COR-L47 (cell line): ENCODE measurements at places on chromosomes 6 and 20.

- DNase-seq, result no peak
Observed at GRCh38 chr20:58010186-58010585, 218.3 kb downstream of the ANKRD60 start.

DNA sequence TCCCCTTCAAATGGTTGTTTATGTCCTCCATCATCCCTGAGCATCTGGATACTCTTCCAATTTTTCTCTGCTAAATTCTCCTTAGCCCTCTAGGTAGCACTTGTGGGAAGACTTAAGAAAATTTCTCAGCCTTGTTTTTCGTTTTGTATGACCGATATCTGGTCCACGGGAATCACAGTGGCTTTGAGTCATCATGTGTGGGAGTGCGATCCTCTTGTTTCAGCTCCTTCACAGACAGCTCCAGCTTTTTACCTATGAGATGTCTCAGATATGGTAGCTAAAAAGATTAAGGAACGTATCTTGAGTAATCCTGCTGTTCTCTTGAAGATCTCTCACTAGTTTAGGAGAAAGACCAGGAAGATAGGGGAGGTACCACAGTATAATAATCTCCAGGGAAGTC is 196.1 kb downstream of the GRM1 start:
- no peak for DNase-seq

DNA sequence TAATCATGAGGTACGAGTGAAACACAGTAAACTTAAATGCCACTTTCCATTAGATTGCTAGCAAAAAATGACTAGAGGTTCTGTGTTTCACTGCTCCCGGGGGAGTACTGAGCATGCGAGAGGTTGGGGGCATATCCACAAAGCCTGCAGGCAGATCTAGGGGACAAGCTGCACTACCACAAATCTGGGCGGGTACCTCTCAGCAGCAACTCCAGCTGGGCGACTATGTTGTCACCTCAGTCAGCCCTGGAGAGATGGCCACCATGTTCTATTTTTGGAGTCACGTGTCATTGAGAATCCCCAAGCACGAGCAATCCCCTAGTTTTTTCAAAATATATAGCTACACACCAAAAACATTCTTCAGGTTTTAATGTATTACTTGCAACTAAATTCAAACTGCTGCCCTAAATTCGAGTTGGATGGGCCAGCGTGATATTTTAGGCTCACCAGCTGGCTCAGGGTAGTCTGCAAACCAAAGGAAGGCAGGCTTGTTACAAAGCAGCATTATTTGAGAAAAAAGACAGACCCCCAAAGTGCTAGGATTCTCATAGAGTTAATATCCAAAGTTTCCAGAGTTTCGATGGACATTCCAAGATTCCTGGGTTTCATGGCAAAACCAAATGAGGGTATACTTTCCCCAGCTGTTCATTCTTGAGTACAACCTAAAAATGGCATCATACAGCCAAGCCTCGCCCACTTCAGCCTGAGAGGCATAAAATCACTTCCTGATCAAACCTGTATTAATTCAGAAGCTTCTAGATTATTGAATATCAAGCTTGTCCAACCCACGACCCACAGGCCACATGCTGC is 24.1 kb upstream of the MYLIP start:
- no peak for DNase-seq

DNA sequence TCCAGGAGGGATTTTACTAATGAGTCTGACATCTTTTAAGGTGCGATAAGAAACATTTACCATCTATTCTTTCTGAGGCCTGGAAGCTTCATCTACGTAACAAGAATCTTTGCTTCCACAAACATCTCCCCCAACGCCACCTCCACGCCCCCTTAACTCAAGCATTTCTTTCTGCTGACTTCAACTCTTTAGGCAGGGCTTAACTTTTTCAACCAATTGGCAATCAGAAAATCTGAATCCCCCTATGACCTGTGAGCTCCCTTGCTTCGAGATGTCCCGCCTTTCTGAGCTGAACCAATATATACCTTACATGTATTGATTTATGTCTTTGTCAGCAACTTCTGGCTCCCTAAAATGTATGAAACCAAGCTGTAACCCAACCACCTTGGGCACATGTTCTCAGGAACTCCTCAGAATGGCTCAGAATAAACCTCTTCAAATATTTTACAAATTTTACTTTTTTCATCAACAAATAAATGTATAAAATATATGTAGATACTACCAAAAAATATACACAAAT is 11.5 kb downstream of the OR2H2 start:
- DNase-seq, result no peak

DNA sequence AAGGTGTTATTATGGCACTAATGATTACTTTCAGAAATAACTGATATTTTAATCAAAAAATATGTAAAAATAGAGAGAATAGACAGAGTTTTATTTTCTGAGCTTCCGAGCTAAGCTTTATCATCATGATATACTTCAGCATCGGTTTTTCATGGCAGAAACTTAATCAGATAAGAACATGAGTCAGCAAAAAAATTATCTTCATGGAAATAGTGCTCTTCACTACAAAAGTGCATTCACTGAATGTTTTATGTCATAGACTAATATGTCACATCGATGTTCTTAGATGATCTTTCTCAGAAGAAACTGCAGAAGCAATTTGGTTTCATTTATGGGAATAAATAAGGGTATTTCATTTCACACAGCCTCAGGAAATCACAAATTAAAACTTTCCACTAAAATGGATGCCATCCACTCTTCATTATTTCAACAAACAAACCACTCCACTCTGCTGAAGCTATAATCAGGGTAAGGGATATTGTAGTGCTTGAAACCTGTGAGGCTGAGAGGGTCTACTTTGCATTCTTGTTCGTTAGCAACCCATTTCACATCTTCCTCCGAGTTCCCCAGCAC is 10.2 kb upstream of the MAP3K7 start:
- no peak for DNase-seq

GRCh38 chr6:3227363-3228045 is at the start of gene TUBB2B:
TSS of gene TUBB2B (minus strand) at chr6:3227653. CDS start at chr6:3227543, 110 bp downstream.
- DNase-seq, result peak; percentile 96

DNA sequence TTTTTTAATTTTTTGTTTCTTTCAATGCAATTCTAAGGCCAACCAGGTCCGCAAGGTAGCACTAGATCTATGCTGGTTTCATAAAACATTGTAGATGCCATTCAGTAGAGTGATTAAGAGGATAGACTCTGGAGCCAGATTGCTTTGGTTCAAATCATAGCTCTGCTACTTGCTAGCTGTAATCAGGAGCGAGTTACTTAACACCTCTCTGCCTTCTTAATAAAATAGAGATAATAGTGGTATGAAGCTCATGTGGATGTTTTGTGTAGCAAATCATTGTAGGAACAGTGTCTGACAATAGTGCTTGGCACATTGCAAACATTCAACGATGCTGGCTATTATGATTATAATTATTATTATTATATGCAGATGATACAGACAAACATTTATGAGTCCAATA is 164.9 kb downstream of the LAMA2 start:
- no peak for DNase-seq

DNA sequence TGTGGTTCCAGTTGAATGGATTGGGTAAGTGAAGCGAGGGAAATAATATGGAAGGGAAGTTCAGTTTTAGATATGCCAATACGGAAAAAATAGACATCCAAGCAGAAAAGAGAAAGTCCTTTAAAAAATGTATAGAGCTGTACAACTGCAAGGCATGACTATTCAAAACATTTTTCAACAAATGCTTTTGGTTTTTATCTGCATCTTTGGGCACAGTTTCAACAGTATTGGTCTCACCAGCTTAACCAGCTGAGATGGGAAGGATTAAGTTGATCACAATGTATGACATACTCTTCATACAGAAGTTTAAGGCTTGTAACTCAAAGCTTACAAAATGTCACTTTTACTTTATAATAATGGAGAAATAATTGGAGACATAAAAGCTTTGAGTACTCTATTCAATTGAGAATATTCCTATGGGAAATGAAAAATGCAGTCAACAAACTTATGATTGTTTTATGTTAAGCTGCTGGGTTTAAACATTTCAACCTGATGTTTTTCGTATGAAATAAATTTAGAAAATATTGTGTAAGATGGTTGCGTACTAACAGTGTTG is 16.3 kb upstream of the UTRN start:
- DNase-seq, result no peak

DNA sequence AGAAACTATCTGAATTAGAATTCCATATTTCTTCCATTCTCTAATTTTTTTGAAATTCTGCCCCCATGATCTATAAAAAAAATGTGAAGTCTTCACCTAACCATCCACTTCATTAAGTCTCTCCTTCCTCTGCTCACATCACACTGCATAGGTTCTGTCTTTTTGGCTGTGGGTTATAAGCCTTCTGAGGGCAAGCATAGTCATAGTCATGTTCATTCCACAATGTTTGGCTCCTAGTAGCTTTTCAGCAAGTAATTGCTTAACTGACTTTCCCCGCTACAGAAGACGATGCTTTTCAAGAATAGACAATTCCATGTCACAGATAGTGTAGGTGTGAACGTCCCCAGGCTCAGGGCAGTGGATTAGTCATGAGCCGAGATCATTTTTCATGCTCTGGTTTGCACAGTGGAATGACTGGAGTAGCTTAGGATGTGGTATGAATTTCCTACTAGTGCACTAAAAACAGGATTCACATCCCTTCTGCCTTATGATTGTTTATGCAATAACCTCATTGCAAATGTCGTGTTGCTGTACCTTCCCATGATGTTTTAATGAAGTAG is 29.1 kb downstream of the WRNIP1 start:
- no peak for DNase-seq

DNA sequence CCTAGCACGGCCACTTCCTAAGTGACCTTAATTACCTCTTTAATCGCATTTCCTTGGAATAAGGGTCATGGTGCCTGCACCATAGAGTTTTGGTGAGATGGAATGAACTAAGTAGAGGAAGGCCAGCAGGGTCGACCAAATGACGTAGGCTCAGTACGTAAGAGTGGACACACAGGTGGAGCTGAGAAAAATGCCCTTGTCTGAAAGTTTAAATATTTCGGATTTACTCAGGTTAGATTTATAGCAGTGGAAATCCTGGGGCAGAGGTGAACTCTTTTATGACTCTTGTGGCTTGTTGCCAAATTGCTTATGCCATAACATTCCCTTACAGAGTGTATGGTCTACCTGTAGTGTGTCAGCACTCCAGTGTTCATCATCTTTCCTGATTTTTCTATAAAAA is 23.6 kb upstream of the BTBD3 start:
- no peak for DNase-seq

DNA sequence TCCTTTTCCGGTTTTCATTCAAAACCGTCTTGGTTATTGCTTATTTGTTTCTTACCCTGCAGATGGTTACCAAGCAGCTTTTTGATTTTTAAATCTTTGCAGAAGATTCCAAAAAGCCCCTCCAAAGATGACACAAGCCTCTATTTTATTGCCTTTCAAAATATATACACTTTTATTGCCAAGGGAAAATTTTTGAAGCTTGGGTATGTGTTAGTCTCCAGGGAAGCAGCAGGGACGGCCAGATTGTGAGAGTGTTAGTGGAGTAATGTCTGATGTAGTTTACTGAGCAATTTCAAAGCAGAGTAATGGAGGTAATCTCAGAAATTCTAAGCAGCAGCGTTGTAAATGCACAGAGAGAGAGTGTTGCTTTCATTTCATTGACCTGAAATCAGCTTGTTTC is 193.8 kb downstream of the FARS2 start:
- DNase-seq, result no peak

GRCh38 chr6:161226009-161226964 is 47.6 kb downstream of the AGPAT4 start:
- no peak for DNase-seq

GRCh38 chr20:1472556-1473245 is 6.1 kb upstream of the NSFL1C start:
- no peak for DNase-seq

- DNase-seq, result peak; percentile 76
Observed at GRCh38 chr20:19757487-19758132, 448 bp upstream of the RIN2 start.

- DNase-seq, result no peak
Observed at GRCh38 chr6:120874422-120874821, 459.9 kb downstream of the TBC1D32 start.

- DNase-seq, result no peak
Observed at GRCh38 chr6:16621002-16621401, 140.3 kb downstream of the ATXN1 start.

- DNase-seq, result no peak
Observed at GRCh38 chr6:44775121-44775520, 387.6 kb downstream of the CDC5L start.

GRCh38 chr6:90575267-90575666 is 11.6 kb downstream of the MAP3K7 start:
- no peak for DNase-seq

- DNase-seq, result no peak
Observed at GRCh38 chr6:139742671-139743070, 368.2 kb upstream of the CITED2 start.

DNA sequence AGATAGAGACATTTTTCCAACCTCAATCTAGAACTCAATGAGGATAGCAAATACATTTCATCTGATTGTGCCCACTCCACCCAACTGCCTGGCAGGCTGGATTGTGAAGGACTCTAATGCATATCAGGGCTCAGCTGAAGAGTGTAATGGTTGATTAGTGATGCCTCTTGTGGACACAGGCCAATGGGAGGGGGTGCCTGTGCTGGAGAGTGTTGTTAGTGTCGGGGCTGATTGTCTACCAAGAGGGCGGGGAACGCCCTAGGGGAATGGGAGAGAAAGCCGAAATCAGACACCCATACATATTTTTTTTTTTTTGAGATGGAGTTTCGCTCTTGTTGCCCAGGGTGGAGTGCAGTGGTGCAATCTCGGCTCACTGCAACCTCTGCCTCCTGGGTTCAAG is 103.7 kb upstream of the SALL4 start:
- no peak for DNase-seq

GRCh38 chr6:38322138-38322537 is 317.6 kb downstream of the BTBD9 start:
- no peak for DNase-seq

GRCh38 chr20:5770231-5770986 is 20.2 kb downstream of the SHLD1 start:
- no peak for DNase-seq

GRCh38 chr6:168828035-168828434 is 387.1 kb downstream of the SMOC2 start:
- DNase-seq, result no peak

DNA sequence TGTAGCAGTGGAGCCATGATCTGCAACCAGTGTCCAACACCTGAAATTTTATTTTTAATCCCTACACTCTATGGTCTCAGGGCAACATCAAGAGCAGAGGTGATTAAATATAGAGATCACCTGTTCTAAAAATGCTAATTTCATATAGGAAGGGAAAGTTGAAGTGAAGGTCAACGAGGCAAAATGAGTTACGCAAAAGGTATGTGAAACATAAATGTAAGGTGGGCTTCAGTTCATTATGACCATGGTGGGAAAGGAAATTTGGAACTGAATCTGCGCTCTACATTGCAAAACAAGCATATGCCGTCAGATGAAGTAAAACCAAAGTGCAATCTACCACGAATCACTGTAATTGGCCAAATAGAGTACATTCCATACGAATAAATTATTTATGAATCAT is 35.2 kb upstream of the STMND1 start:
- no peak for DNase-seq

- no peak for DNase-seq
Observed at GRCh38 chr6:169161572-169162167, 92.0 kb downstream of the THBS2 start.
